ENCODE measurements at places on chromosomes 4 and X. TPM values are rescaled to one million over a fixed set of nuclear protein-coding genes. Genes with fewer than 3 reads are reported as not detected.

DNA sequence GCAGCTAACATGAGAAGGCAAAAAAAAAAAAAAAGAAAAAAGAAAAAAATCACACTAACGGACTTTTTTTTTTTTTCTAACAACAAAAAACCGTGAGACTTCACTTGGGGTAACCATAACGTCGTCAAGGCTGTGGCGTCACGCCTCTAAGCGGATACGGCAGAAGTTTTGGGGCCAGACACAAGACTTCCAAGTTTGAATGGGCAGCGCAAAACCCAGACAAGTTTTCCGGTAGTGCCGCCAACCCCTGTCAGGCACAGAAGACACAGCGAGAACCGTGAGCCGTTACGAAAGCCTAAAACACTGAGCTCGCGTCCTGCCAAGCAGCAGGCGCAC, 556 bp upstream of the SMARCA5 start:
- DNase-seq, result no peak

DNA sequence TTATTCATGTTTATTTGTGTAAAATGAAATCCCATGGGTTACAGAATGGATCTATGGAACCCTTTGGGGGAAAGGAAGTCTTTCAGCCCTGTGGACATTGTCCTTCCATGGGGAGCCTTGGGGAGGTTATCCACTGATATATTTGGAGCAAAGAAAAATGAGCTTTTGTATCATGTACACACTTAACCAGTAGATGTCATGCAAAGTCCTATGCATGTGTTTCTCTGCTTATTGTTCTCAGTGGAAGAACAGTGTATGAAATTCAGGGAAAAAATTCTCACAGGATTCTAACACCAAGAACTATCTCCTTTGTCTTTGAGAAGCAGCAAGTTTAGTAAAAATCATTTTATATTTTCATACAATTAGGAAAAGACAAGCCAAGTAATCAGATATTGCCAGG, 105.3 kb downstream of the DTHD1 start:
- DNase-seq, result no peak

DNA sequence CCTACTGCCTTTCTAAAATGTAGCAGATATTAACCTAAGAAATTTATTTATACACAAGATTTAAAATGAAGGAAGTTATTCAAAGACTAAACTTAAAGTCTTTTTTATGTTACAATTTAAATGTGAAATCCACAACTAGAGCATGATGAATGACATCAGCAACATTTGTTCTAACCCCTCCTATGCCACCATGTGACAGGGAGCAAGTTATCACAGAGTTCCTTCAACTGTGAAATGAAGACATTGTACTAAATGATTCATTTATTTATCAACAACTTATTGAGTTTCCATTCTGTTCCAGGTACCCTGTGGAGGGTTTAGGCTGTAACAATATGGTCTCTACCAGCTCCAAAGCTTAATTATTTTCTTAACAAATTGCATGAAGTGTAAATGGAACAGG, 76.9 kb downstream of the SLC39A8 start:
- DNase-seq, result no peak

DNA sequence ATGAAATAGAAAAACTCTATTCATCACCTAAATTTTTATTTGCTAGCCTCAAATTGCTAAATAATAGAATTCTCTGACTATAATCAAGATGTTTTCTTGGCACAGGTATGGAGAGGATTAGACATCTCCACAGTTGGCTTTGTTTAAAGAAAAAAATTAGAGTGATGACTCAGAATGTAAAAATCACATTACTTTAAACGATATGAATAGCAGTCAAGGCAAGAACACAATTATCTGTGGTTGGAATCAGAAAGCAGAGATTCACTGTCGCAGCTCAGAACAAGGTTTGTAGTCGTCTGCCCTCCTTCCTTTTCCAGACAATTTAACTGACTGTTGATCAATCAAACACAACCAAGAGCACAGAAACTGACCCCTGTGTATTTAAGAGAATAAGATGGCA, 32.2 kb upstream of the CCKAR start:
- no peak for DNase-seq

DNA sequence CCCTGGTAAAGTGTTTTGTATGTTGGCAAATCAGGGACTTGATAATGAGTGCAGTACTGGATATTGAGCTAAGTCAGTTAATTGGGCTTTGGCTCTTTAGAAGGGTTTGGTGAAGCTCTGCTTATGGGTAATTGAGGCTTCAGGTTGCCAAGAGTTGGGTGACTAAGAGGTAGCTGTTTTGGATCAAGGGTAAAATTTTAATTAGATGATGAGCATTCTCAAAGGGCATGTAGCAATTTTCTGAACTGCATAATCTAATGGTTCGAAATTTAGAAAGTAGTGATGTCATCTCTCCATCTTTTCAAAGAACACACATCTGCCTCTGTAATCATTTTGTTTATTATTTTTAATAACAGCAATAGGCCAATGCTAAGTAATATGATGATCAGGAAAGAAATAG, 5.5 kb upstream of the TRIM2 start:
- DNase-seq, result no peak

CDKL5 gene
- total RNA-seq, result 8.4 TPM

MTTP gene
- total RNA-seq, result 2.0 TPM

REPS2 gene
- 8.0 TPM for total RNA-seq

SPANXN3 gene
- not detected for total RNA-seq

GLRB gene
- total RNA-seq, result 11.2 TPM

MTNR1A gene
- not detected for total RNA-seq

XK gene
- 8.7 TPM for total RNA-seq
